Omental fat pad (tissue), 4 donors: ENCODE measurements at places on chromosomes 4 and X. TPM values are rescaled to one million over a fixed set of nuclear protein-coding genes. Genes with fewer than 3 reads are reported as not detected.

CFP gene
- total RNA-seq, result 12.6 TPM

TAF7L gene
- 0.24 TPM for total RNA-seq

PHKA1 gene
- 6.2 TPM for total RNA-seq

PGM2 gene
- total RNA-seq, result 20.2 TPM

GRCh38 chr4:42359711-42360110, 37.6 kb upstream of the SHISA3 start:
- no peak for DNase-seq

- no peak for DNase-seq
Measured at GRCh38 chr4:164383358-164384220, 370.3 kb upstream of the SMIM31 start.

GRCh38 chr4:3747581-3747904, 18.6 kb upstream of the ADRA2C start:
- no peak for DNase-seq

DNA sequence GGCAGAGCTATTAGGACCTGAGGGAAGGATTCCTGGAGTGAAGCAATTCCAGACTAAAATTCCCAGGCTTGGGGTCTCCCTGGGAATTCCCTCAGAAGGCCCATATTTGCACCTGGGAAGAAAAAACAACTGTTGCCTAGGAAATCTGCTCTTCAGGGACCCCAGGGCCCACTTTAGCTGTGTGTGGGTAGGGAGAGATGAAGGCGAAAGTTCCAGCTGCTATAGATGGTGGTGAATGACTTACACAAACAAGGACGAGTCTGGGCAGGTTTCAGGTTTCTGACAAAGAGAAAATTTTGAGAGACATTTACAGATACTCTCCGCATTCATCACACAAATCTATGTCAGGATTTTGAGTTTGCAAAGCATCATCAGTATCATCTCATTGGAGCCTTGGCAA, 126.1 kb downstream of the GPC3 start:
- DNase-seq, result no peak

GRCh38 chrX:24167719-24168472, 18.4 kb downstream of the ZFX start:
- no peak for DNase-seq

DNA sequence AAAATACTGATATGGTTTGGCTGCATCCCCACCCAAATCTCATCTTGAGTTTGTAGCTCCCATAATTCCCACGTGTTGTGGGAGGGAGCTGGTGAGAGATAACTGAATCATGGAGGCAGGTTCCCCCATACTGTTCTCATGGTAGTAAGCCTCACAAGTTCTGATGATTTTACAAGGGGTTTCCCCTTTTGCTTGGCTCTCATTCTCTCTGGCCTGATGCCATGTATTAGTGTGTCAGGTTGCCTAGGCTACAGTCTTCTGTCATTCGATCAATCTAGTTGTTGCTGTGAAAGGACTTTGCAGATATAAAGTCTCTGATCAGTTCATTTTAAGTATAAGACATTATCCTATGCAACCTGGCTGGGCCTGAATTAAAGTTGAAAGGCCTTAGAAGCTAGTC, 209.3 kb upstream of the MAOA start:
- no peak for DNase-seq

GRCh38 chr4:148831945-148832344, 389.7 kb upstream of the NR3C2 start:
- no peak for DNase-seq

DNA sequence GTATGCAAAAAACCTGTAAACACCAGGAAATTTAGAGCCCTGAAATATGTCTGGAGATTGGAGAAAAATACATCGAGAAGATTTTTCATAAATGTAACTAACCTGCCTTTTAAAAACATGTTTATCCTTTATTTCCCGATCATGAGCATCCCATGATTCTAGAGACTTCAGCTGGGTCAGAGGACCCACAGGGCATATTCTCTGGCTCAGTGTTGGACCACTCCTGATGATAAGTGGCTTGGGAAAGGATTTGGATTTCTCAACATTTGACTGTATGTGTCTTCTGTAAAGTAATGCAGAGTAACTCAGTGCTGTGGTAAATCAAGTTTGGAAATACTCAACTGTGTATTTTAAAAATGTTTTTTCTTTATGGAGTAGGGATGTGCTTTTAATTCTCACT, 40.0 kb upstream of the ANK2 start:
- no peak for DNase-seq

DNA sequence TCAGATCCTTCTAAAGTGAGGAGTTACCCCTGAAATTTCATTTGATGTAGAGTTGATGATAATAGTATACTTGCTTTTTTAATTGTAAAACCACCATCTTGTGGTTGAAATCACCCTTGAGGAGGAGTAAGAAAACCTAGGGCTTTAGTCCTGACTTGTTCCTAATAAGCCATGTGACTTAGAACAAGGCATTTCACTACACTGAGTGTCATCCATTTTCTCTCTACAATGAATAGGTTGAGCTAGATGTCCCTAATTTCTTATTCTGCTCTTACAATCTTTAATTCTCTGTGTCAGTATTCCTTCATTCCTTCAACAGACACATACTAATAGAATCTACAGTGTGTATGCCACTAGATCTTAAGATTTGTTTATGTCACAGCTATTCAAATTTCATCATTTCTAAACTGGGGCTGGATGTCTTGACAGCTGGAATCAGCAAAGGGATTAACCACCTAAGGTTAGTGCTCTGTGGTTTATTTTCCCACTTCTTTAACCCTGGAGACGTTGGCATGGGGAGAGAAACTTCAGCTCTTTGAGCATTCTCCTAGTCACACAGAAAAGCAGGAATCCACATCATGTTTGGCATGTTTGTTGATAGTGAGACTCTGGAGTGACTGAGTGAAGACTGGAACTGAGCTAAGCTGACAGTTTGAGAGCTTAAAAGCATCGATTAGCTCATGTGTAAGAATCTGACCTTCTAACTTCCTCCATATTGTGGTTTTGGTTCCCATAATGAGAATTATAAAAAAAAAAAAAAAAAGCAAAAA, 246.3 kb downstream of the NDST4 start:
- DNase-seq, result no peak

DNA sequence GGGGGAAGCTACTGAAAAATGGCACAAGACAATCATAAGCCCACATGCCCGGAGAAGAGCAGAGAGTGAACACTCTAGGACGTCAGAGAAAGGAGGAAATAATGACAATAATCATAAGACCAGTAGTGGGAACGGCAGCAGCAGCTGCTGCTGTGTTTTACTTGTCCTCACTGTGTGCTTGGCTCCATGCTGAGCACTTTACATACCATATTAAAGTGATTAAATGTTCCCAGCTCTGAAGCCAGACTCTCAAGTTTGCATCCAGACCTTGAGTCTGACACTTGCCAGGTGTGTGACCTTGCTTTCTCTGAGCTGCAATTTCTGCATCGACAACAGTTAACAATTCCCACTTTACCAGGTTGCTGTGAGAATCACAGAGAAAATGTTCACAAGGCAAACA, 255.4 kb downstream of the SPANXN1 start:
- no peak for DNase-seq

GRCh38 chrX:151776181-151776731, 41.7 kb downstream of the CNGA2 start:
- no peak for DNase-seq

DNA sequence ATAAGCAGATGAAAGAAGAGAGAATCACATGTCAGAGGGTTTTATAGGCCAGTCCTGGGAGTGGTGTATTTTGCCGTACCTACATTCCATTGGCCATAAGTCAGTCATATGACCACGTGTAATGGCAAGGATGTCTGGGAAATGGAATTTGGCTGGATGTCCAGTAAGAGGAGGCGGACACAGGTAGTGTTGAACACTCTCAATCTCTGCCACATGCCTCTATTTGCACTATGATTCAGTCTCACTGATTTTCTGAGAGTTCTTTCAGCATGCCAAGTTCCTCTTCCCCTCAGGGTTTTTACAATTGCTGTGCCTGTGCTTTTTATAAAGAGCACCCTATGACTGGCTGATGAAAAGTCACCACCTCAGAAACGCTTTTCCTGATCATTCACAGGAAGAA, 164.2 kb upstream of the GPR101 start:
- no peak for DNase-seq

DNA sequence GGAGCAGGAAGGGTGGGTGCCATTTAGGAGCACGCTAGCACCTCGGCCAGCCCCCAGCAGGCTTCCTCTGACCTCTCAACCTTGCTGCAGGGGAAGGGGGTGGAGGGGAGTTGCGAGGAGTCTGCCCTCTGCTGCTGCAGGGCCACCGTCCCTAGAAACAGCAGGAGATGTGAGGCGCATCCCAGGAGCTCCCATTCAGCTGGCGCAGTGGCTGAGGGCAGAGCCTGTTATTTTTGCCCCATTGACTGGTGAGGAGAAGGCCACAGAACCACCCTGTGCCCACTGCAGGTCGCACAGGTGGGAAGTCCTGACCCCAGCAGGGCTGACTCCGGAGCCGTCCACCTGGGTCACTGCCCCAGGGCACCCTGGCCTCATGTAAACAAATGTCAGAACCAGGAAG, 8.0 kb downstream of the PDE6B start:
- DNase-seq, result no peak

GRCh38 chr4:151862766-151863165, 102.0 kb upstream of the GATB start:
- no peak for DNase-seq

GRCh38 chr4:2699534-2699933, 56.6 kb downstream of the TNIP2 start:
- no peak for DNase-seq

DNA sequence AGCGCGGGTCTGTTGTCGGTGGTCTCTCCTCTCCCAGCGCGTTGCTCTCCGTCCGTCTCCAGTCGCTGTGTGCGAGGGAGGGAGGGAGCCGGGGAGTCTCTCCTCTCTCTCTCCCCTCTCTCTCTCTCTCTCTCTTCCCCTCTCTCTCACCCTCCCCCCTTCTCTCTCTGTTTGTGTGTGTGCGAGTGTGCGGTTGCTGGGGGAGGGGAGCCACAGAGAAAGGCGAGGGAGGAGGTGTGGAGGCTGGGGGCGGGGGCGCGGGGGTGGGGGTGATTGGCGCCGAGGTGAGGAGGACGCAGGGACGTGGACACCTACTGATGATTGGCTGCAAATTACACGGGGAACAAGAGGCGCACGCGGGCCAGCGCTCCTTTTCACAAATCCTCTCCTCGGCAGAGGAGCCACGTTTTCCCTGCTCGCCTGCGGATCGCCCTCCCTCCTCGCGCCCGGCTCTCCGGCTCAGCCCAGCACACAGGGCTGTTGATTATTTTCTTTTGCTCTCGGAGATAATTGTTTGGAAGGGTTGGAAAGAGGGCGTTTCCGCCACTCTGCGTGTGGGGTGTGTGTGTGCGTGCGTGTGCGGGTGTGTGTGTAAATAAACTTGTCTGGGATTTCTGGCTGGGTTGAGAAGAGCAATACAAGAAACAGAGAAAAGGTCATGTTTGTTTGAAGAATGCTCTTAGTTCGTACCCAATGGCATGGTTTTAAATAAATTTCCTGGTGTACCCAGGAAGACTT, at the start of gene CXXC4:
CXXC4 (minus strand) TSS at position 73 of the 738 bp plus-strand sequence. CDS start 3,092 bp downstream, outside the sequence.
- no peak for DNase-seq

- no peak for DNase-seq
Measured at GRCh38 chrX:19627533-19627932, 112.2 kb upstream of the MAP3K15 start.

- no peak for DNase-seq
Measured at GRCh38 chrX:77953302-77953701, 16.1 kb downstream of the PGAM4 start.

GRCh38 chr4:101238706-101239105, 108.6 kb downstream of the PPP3CA start:
- DNase-seq, result no peak

- no peak for DNase-seq
Measured at GRCh38 chr4:108878806-108879205, 116.0 kb upstream of the ETNPPL start.

DNA sequence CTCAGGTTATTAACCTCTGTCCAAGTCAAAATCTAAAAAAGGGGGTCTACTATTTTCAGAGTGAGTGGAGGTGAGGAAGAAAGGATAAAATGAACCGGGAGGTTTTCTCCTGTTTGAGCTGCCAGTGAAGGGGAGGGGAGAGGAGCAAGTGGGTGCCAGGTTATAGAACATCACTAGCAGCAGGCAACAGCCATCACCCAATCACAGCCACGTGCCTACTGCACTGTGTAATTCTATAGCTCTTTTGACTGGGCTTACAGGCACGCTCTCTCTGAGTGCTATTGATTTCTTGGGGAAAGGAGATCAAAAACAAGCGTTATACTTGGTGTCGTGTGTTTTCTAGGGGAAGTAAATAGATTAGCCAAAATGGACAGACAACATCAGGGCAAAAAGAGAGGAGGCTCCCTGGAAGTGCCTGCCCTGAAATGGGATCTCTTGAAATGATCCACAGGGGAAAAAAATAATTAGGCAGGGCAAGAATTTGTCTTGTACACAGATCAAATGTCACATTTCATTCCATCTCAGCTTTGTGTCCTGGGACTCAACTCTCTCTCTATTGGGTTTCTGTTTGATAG, 300.5 kb upstream of the LCORL start:
- no peak for DNase-seq

DNA sequence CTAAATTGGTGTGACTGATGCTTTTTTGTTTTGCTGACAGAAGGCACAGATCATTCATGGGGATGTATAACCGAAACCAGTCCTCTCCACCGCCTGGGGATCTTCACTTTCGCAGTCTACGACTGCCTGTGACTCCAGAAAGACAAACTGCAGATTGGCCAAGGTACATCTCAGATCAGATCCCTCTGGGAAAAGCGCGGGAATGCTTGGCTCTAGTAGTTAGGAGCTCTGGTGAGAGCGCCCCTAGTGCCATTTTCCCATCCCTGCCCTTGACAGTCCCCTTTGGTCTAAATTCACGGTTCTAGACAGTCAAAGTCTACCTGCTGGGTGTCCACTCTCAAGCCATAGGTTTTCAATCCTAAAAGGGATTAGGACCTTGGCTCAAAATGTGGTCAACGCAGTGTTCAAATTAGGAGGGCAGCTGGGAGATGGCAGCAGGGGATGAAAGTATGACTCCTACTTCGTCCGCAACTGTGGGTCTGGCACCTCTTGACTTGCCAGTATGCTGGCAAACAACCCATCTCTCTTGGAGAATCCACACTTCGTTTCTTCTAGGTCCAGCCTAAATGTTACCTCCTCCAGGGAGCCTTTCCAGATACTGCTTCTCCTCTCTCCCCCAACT, 6.9 kb upstream of the HAND2 start:
- no peak for DNase-seq

DNA sequence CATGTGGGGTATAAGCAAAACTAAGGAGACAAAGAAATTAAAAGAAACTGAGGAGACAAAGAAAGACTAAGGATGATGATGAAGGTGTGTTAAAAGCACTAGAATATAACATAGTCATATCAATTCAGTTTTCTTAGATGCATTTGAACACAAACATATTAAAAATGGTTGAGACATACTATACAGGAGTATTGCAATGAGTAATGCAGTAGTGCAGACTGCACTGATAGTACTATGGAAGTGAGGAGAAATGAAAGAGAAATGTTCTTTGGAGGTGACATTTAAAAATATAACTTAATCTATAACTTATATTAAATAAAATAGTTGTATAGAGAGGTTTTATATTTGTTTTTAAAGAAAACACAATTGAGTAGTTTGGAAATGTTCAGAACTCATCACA, 279.2 kb downstream of the CAMK2D start:
- DNase-seq, result no peak

DNA sequence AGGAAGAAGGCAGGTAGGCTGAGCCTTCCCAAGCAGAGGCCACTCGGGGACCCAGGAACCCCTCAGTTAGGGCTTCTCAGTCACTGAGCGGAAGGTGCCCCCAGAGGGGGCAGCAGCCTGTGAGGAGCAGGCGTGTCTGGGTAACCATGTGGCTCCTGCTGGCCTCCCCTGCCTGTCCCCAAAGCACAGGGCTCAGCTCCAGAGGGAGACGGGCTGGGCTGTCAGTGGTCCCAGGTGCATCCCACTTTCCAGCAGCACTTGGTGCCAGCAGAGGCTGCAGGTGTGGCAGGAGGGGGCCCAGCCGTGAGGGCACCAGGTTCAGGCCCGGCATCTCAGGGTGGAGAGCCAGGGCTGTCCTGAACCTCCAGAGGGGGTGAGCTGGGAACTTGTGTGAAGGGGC, 22.7 kb downstream of the TACC3 start:
- no peak for DNase-seq
